Activated T-helper 9 cell treated with anti-CD3 and anti-CD28 coated beads, Interleukin-2, amount 50 U/mL, for 16 hours (primary cell): ENCODE measurements at places on chromosomes 3 and 15.

DNA sequence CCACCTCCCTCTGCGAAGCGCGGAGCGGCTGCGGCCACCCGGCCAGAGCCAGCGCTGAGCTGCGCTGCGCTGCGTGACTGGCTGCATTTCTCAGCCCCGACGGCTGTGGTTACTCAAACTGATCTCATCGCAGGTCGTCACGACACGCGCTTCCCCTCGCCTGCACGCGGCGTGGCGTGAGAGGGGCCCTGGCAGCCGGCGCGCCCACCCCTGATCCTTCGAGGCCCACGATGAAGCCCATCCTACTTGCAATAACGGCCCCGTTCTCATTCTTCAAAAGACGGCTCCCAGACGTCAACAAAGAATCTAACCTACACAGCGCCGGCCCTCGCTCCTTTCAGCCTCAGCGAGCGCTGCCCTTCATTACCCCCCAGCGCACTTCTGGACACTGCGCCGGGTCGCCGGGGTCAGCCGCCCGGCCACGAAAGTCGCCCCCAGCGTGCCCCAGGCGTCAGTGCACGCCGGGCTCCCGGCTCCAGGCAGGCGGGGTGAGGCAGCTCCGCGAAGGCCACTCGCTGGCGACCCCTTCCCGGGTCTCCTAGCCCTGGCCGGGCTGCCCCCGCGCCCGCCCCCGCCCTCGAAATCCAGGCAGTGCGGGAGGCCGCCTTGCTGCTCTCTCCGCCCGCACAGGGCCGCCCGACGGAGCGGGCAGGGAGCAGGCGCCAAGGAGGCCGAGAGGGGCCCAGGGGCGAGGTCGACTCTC, 9.9 kb upstream of the LEKR1 start:
- peak; percentile 31 for DNase-seq

- DNase-seq = no peak
Observed at GRCh38 chr15:64761156-64761555, 14.2 kb downstream of the RBPMS2 start.

GRCh38 chr3:101170062-101170771, 150.2 kb downstream of the IMPG2 start:
- no peak for DNase-seq

DNA sequence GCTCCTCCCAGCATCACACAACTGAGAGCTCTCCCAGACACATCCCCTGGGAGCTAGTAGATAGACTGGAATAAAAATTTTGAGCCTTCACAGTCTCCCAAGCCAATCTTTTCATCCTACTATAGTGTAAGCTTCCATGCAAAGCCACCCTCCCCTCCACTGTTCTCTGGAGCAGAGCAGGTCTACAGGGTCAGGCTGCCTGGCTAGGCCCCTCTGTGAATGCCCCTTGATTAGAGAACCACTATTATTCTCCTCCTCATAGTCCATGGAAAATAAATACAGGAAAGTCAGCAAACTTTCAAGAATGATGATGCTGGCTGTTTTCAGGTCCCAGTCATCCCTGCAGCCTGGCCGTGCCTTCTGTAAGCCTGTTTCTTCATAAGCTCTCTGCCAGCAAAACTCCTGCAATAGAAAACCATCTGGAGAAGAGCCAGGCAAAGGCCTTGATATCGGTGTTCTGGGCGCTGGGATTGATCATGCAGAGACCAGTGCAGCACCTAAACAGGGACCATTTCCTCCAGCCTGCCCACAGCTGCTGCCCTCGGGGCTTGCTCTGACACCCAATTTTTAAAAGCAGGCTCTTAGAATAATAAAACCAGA, 51.7 kb downstream of the CRYGS start:
- DNase-seq = no peak

GRCh38 chr3:8964436-8965370, 1.4 kb upstream of the RAD18 start:
- DNase-seq = no peak

- no peak for DNase-seq
Observed at GRCh38 chr3:123036352-123037014, 8.9 kb upstream of the SEMA5B start.
